ENCODE measurements at places on chromosomes 2 and 18.

GRCh38 chr2:44167311-44167907 lies 1.3 kb upstream of the PPM1B start:
- peak overlapping the region; percentile 98 for H3K27ac ChIP-seq
- no peaks in the 10 kb centered on the region for H3K27me3 ChIP-seq
- no peak for DNase-seq
- no peak overlapping the region for H3K4me3 ChIP-seq
- peaks cover 6% of the 10 kb centered on the region for H3K4me1 ChIP-seq
- no peaks in the 10 kb centered on the region for H3K36me3 ChIP-seq

GRCh38 chr2:40421631-40422297 lies 30.1 kb downstream of the SLC8A1 start:
- H3K4me3 ChIP-seq: no peak overlapping the region
- H3K4me1 ChIP-seq: peaks cover 53% of the 10 kb centered on the region
- H3K27me3 ChIP-seq: no peaks in the 10 kb centered on the region

GRCh38 chr2:114442510-114442909 lies at the start of gene DPP10:
Gene DPP10, plus strand, starts transcription at chr2:114442641.
- no peak within 1 kb of the TSS for H3K27ac ChIP-seq
- no peaks in the 10 kb centered on the region for H3K36me3 ChIP-seq
- no peaks in the 10 kb centered on the region for H3K27me3 ChIP-seq
- no peak for DNase-seq
- no peak within 1 kb of the TSS for H3K4me3 ChIP-seq
- no peaks in the 10 kb centered on the region for H3K4me1 ChIP-seq

DNA sequence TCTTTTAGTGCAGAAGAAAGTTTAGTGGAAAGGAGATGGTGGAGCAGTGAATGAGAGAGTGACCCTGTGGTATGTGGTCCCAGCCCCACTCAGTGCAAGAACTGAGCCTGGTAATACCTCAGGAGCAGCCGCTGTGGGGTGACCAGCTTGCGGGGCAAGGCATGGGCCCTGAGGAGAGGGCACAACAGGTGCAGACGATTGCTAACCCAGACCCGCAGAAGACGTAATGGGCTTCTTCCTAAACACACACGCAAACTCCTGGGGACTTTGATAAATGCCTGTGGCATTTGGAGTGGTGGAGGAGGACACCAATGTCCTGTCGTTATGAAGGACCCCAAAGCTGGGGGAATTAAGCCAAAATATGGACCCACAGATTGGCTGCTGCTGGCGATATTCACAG lies 78.7 kb downstream of the GFPT1 start:
- H3K27me3 ChIP-seq: no peaks in the 10 kb centered on the region
- DNase-seq: no peak
- no peak overlapping the region for H3K4me3 ChIP-seq
- H3K4me1 ChIP-seq: peaks cover 10% of the 10 kb centered on the region
- H3K36me3 ChIP-seq: no peaks in the 10 kb centered on the region
- no peak overlapping the region for H3K27ac ChIP-seq

DNA sequence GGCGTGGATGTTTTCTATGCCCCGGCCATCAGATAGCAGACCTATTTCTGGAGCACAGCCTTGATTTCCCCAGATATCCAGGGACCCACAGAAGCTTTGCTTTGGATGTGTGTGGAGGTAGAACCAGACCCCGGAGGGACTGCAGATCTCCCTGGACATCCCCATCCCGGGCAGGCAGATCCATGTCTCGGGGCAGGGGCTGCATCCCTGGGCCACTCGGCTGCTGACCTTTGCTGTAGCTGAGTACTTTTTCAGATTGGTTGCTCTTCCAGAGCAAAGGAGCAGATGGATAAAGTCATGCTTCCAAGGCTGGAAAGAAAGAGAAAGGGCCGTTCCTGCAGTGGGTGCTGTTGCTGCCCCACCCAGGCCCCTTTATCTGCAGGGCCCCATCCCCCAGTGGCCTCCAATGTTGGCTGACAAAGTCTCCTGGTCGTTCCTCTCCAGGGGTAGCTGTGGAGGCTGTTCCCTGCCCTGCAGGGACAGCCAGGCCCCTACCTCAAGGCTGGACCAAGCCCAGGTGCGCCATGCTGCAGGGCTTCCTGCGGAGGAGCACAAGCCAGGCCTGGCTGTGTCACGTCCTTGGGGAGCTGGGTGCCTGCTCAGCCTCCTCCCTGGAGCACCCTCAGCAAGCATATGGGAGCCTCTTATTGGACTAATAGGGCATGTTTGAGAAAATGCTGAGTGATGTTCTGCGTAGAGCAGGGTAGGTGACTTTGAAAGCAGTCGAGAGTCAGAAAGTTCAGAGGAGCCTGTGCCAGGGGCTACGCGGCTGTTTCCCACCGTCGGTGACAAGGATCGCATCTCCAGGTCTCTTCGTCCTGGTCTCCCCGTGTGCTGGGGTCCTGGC lies 68.4 kb downstream of the TPO start:
- peaks cover 7% of the 10 kb centered on the region for H3K27me3 ChIP-seq
- H3K36me3 ChIP-seq: peaks cover 10% of the 10 kb centered on the region
- no peak overlapping the region for H3K27ac ChIP-seq
- no peaks in the 10 kb centered on the region for H3K4me1 ChIP-seq
- no peak for DNase-seq
- H3K4me3 ChIP-seq: no peak overlapping the region
